Placental pericyte (primary cell): ENCODE measurements at places on chromosomes 12 and 14. TPM values are rescaled to one million over a fixed set of nuclear protein-coding genes. Genes with fewer than 3 reads are reported as not detected.

ESPL1 gene
- total RNA-seq, result 0.66 and 19.0 TPM in 2 replicates

C14orf39 gene
- not detected in 2 replicates for total RNA-seq

SOX5 gene
- total RNA-seq, result 20.5 and 22.5 TPM in 2 replicates

RAD9B gene
- 0.44 and 1.4 TPM in 2 replicates for total RNA-seq

LRP1-AS gene
- not detected in 2 replicates for total RNA-seq

OAS3 gene
- total RNA-seq, result 7.4 and 28.2 TPM in 2 replicates

C14orf132 gene
- total RNA-seq, result 11.2 and 17.0 TPM in 2 replicates

CLEC1B gene
- total RNA-seq, result not detected in 2 replicates

C3AR1 gene
- 0.29 and 1.1 TPM in 2 replicates for total RNA-seq

RASSF3 gene
- total RNA-seq, result 20.4 and 28.8 TPM in 2 replicates

CABP1 gene
- not detected in 2 replicates for total RNA-seq

GPRC5A gene
- total RNA-seq, result 17.9 and 50.1 TPM in 2 replicates

KLRD1 gene
- total RNA-seq, result 0.22 and 1.3 TPM in 2 replicates

CCDC197 gene
- not detected in 2 replicates for total RNA-seq

ZC2HC1C gene
- 0.22 and 2.3 TPM in 2 replicates for total RNA-seq

MUCL1 gene
- total RNA-seq, result not detected in 2 replicates

LAG3 gene
- total RNA-seq, result 0.22 and 0.29 TPM in 2 replicates

RPL10L gene
- total RNA-seq, result not detected in 2 replicates

HSPA2 gene
- total RNA-seq, result 19.2 and 21.4 TPM in 2 replicates

MLXIP gene
- total RNA-seq, result 27.5 and 35.5 TPM in 2 replicates

DIO3 gene
- not detected in 2 replicates for total RNA-seq

EML5 gene
- total RNA-seq, result under 0.01 and 0.86 TPM in 2 replicates

SLC5A8 gene
- total RNA-seq, result not detected in 2 replicates

KRT74 gene
- not detected in 2 replicates for total RNA-seq

TMX1 gene
- total RNA-seq, result 30.0 and 76.3 TPM in 2 replicates

RNU7-1 gene
- not detected in 2 replicates for total RNA-seq

MTHFD1 gene
- total RNA-seq, result 19.9 and 66.7 TPM in 2 replicates

NEUROD4 gene
- not detected in 2 replicates for total RNA-seq

KTN1 gene
- total RNA-seq, result 143 and 148 TPM in 2 replicates

POTEG gene
- not detected in 2 replicates for total RNA-seq

PLEKHG3 gene
- 3.1 and 11.2 TPM in 2 replicates for total RNA-seq

TSPAN9 gene
- total RNA-seq, result 23.0 and 84.6 TPM in 2 replicates

RHEBL1 gene
- total RNA-seq, result 0.22 and 1.6 TPM in 2 replicates

NOS1 gene
- total RNA-seq, result not detected in 2 replicates

AKAP3 gene
- total RNA-seq, result 1.0 and 3.5 TPM in 2 replicates

RIMBP2 gene
- total RNA-seq, result not detected in 2 replicates

TCL1A gene
- total RNA-seq, result not detected in 2 replicates

KLRC3 gene
- total RNA-seq, result not detected in 2 replicates

RTL1 gene
- total RNA-seq, result not detected in 2 replicates

CSAD gene
- total RNA-seq, result 3.5 and 5.9 TPM in 2 replicates

RALGAPA1 gene
- 21.7 and 35.6 TPM in 2 replicates for total RNA-seq
